ENCODE measurements at places on chromosomes 16 and 17.
A peak's percentile ranks its signal among the peaks of the same experiment; 100 is the strongest.

DNA sequence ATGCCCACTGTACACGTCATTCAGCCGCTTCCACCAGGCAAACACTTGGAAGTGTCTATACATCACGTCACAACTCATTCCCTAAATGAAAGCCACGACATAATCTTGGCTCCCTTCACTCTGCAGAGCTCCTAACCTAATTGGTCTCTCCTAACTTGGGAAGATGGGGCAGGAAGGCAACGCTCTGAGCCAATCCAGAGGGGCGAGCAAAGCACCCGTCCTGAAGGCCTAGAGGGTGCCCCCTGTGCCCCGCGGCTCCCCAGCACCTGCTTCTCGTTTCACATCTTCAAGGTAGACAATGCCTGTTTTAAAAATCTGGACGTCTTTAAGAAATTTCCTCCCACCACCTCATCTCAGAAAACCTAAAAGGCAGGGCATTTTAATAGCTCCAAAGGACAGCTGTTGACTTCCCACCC lies 1.0 kb downstream of the CSNK2A2 start:
- no peak for DNase-seq

DNA sequence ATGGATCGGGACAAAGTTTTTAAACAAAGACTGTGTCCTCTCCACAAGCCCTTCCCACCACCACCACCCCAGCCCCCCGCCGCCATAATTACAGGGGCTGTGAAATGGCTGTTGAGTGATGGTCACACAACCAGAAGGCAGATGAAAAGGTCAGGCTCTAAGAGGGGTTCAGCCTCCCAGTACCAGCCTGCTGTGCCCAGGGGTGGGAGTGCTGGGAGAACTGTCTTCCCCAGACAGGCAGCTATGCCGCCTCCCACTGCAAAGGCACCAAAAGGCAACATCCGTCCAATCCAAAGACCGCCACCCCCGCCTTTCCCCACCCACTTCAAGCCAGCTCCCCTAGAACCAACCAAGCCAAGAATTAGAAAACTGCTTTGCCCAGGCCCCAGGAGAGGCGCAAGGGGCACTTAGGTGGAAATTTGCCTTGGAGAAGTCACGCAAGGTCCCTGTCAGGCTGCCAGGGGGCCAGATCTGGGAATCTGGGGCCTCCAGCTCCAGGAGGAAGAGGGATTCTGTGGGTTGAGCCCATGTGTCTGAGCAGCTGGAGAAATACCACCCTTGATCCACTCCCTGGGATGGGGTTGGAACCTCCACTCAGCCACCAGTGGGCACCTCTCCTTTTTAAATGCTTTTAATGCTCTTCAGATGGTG lies 14.4 kb downstream of the CARHSP1 start:
- DNase-seq, result peak; percentile 4

DNA sequence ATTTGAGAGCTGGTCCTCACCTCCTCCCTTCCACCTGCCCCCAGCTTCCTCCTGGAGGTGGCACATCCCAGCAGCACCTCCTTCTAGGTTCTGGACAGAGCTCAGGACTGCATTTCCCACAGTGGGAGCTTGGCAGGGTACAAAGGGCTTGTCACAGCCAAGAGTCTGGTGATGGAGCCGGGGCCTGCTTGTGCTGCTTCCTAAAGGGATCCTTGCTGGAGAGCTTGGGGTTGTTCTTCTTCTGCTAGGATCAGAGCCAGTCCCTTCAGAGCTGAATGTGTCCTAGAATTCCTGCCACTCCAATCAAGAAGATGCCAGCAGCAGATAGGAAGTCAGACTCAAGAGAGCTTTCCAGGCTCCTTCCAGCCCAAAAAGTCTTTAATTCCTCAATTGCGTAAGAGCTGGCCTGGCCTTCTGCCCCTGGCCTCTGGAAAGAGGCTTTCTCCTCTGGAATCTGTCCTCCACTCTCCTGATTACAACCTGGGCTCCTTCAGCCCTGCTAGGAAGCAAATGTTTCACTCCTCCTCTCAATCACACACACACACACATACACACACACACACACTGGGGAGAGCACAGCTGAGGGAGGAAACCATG lies 4.4 kb downstream of the CD300E start:
- DNase-seq, result no peak

GRCh38 chr16:87696726-87697125 lies 69.1 kb downstream of the KLHDC4 start:
- no peak for DNase-seq

- no peak for DNase-seq
Measured at GRCh38 chr17:68705714-68706076, 104.5 kb upstream of the FAM20A start.

- DNase-seq, result peak; percentile 63
Measured at GRCh38 chr16:2296661-2297505, 29.0 kb upstream of the RNPS1 start.

DNA sequence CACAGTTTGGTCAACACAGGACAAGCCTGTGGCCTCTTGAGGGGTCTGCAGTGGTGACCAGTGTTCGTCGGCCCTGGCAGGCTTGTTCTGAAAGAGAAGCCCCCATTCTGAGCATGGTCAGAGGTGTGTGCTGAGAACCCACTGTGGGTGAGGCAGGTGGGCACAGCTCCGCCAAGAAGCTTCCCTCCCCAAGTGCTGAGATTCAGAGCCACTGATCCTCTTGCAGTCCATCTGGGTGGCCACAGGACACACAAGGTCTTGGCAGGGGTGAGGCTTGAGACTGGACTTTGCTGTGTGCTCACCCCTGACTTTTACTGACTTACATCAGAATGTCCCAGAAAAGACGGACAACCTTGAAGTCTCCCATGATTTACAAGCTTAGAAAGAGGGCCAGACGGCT lies 18.7 kb downstream of the MPRIP start:
- DNase-seq, result no peak

GRCh38 chr17:38541281-38541680 lies 64.5 kb downstream of the SRCIN1 start:
- no peak for DNase-seq

DNA sequence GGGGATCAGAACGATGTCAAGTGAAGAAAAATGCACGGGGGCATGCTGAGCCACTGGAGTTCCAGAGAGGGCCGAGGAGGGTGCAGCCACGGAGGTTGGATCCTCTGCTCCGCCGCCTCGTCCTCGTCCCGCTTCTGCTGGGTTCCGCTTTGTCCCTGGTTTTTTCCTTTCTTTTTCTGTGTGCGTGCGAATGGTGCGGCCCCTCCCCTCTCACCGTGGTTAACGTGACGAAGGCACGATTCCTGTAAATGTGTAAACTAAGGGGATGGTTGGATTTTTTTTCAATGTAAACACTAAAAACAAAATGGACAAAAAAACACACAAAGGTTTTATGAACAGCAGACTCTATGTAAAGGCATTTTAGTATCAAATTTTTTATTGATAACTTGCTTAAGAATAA lies 46.7 kb downstream of the ACTG1 start:
- DNase-seq, result no peak

DNA sequence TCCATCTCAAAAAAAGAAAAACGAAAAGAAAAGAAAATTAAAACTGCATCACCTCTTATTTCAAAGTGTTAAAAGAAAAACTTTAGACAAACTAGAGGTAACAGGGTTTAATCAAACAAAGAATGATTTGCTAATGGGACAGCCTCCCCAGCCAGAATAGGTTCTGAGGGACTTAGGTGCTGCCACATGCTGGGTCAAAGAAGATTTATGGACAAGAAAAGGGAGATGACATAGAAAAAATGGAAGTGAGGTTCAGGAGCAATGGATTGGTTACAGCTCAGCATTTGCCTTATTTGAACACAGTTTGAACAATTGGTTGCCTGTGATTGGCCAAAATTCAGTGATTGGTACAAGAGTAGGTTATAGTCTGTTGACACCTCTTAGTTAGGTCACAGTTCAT lies 21.1 kb downstream of the TMC5 start:
- DNase-seq, result no peak

GRCh38 chr17:82863383-82863940 lies 23.6 kb upstream of the ZNF750 start:
- no peak for DNase-seq

DNA sequence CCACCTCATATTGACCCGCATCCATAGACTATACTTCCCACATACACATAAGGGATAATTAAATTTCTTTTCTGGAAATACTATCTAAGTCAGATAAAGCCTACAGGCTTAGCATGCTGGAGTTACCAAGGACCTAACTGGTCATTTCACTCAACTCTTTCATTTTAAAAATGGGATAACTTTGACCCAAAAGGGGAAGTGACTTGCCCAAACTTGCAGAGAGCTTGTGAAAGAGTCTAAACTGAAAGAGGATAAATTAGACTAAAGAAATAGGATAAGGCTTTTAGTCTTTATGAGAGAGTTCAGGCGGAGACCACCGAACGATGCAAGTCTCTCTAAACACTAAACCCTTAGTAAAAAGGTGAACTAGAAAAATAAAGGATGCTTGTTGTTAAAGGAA lies 3.9 kb upstream of the KRT33A start:
- no peak for DNase-seq

DNA sequence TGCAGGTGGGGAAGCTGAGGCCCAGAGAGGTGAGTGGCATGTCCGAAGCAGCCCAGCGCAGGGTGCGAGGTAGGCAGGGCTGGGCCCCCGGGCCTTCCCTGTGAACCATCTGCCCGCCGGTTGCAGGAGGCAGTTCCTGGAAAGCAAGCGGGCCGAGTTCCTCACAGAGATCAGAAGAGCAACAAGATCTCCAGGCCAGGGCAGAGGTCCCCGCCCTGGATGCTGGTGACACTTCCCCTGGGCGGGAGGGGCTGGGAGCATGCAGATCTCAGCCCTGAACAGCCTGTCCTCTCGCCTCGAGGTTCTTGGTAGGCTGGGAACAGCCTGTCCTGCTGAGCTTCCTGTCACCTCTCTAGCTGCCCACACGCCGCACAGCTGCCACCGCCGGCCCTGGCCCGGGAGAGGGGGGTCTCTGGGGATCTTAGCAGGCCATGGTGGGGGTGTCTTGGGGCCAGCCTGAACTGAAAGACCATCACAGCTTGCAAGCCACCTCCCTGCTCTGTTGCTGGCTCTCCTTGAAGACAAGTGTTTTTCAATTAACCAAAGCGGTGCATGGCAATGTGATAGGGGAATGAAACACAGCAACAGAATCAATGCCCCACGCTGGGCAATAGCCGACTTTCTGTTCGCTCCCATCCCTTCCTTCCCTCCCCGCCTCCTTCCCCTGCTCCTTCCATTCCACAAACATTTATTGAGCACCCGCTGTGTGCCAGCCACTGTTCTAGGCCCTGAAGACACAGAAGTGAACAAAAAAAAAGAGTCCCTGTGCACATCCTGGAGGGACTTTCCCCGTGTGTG lies 31.7 kb downstream of the SOCS1 start:
- peak; percentile 81 for DNase-seq

- DNase-seq, result no peak
Measured at GRCh38 chr16:11045846-11046245, 101.5 kb downstream of the CLEC16A start.

DNA sequence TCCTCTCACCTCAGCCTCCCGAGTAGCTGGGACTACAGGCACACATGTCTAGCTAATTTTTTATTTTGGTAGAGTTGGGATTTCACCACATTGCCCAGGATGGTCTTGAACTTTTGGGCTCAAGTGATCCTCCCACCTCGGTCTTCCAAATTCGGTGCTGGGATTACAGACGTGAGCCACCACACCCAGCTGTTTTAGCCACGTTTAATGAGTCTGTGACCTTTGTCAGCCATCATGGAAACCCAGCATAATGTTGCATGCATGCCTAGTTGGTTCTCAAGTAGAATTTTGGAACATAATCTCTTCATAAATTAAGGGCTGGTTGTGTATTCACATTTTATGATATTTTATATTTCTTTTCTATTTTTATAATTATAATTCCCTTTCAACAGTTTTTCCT lies 42.0 kb downstream of the GOSR1 start:
- no peak for DNase-seq

GRCh38 chr17:58875261-58875660 lies 119.6 kb downstream of the PPM1E start:
- no peak for DNase-seq

- DNase-seq, result no peak
Measured at GRCh38 chr16:8949536-8950418, 13.9 kb downstream of the USP7 start.

GRCh38 chr16:83737729-83738354 lies 69.9 kb upstream of the HSBP1 start:
- no peak for DNase-seq

DNA sequence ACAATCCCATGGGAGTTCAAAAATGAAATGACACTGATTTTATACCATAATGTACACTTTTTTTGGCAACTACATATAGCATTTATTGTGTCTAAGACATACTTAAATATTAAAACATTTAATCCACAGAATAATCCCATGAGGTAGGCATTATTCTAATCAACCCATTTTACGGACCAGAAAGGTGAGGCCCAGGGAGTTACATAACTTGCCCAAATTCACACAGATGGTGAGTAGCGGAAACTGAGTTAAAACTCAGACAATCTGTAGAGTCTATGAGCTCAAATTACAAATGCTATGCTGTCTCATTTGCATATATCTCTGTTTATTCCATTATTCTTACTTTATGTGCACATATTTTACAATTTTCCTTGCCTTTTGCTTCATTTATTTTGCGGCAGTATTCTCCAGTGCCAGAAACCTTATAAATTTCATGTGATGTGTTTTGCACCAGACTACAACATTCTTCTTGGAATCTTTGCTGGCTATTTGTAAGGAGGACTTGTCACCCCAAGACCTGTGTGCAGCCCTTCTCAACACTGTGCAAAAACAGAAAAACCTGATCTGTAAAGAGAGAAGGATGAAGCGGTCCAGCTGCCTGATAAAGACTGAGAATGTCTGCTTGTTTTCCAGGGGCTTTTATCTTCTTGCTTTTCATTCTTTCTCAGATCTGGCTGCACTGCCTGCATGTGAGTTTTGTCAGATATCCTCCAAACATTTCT lies 2.3 kb upstream of the ABCA9 start:
- DNase-seq, result no peak

- no peak for DNase-seq
Measured at GRCh38 chr17:4008441-4009185, 44.4 kb upstream of the ATP2A3 start.

GRCh38 chr16:85145734-85146531 lies 33.7 kb upstream of the CIBAR2 start:
- DNase-seq, result no peak

GRCh38 chr17:18182978-18183333 lies 672 bp upstream of the ALKBH5 start:
- peak; percentile 91 for DNase-seq

DNA sequence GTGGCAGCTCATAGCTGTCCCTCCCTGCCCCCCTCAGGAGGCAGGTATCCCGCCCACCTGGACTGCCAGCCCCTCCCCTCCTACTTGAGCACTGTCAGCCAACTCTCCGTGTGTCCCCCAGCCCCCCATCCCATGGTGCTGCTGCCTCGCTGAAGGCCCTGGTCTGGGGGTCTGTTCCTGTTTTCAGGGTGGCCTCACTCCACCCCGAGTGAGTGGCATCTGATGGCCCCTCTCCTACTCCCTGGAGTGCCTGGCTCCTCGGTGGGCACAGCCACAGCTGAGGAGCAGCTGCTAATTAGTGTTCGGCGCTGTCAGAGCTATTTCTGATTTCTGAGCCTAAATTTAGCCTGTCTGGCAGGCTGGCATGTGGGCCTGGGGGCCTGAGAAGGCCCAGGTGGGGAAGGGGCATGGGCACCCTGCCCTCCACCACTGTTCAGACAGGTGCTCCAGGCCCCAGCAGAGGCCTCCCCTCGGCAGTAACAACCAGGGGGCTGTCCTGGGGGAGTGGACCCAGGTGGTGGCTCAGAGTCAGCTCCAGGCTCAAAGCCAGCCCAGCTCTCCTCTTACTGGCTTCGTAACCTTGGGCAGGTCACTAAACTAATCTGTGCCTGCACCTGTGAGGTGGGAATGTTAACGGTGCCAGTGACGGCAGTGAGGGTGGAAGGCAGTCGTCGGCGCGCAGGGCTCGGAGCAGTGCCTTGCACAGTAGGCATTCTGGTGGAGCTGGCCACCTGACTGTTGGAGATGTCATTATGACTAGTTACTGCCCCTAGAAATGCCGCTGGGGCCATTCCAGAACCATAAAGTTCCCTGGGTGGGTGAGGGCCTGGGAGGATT lies 6.5 kb downstream of the FMNL1 start:
- peak; percentile 68 for DNase-seq

Measured in stimulated activated CD8-positive, alpha-beta memory T cell treated with anti-CD3 and anti-CD28 coated beads, Interleukin-4, amount 100 ng/mL, for 48 hours (primary cell).